ENCODE measurements at places on chromosomes 13 and 19.

- no peak for DNase-seq
These were observed 214.6 kb downstream of the RBM26 start for GRCh38 chr13:79191501-79191900.

DNA sequence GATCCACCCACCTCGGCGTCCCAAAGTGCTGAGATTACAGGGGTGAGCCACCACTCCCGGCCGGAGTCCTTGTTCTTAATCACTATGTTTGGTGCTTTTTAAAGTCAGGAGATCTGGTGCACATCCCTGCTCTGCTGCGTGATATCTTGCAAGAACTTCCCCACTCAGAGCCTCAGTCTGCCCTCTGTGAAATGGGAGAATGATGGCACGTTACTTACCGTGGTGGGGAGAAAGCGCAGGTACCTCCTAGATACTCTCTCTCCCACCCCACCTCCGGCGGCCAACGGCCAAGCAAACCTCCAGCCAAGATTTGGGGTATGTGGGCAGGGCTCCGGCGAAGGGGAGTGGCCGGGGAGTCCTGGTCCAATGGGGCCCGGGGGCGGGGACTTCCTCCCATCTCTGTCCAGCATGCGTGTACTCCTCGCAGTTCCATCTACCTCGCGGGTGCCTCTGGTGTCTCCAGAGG lies at the start of gene RYR1:
Gene RYR1, plus strand, starts transcription at position 424 of the 466 bp plus-strand sequence. CDS start 139 bp downstream, outside the sequence.
- no peak for DNase-seq

GRCh38 chr19:35240327-35240726 lies 8.5 kb upstream of the LSR start:
- DNase-seq = no peak

DNA sequence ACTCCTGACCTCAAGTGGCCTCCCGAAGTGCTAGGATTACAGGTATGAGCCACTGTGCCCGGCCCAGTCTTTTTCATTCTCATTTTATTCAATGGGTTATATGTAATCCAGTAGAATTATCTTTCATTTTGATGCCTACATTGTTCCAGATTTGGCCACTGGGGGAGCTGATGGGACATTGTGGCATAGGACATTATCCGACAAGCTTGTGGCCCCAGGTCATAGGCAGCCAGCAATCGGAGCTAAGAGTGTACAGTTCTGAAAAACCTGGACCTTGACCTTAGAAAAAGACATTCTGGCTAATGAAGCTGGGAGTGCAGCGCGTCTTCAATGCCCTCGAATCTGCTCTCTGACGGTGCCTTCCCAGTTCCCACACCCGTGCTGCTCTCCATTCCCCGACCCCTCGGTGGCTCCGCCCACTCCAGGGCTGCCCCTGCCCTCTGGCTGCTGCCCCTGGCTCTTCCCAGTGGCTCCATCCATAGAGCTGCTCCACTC lies 108.7 kb downstream of the TEX29 start:
- peak; percentile 75 for DNase-seq

- no peak for DNase-seq
These were observed 161.4 kb downstream of the MTUS2 start for GRCh38 chr13:28981530-28981929.

DNA sequence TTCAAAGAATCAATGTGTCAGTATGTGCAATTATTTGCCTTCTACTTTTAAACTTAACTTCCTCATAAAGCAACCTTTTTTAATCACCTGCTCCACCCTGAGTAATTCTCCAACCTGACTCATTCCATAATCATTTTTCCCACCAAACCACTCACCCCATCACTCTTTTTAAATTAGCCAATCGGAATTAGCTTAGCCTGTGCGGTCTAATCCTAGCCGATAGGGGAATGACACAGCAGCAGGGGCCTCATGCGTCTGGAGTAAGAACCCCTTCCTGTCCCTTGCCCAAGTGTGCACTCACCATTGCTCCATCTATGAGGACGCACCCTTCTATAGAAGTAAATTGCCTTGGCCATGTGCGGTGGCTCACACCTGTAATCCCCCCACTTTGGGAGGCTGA lies 27.4 kb upstream of the ZNF83 start:
- DNase-seq = no peak

- DNase-seq = no peak
These were observed 20.7 kb downstream of the ZNF844 start for GRCh38 chr19:12085074-12085818.

GRCh38 chr13:77876176-77876575 lies 42.5 kb downstream of the EDNRB start:
- DNase-seq = no peak

DNA sequence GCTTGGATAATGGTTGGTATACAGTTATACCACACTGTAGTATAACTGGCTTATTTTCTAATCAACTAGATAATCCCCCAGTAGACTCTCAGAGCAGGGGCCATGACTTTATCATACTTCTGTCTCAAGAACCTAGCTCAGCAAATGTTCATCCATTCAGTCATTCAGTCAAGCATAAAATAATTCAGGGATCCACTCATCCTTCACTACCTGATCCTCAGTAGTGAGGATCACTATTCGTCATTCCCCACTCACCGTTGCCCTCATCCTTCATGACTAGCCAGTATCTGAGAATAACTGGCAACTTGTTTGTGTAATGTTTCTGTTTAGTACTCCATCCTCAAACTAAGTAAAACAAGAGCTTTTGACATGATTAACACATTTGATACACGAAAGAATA lies 77.6 kb downstream of the TSC22D1 start:
- DNase-seq = no peak

DNA sequence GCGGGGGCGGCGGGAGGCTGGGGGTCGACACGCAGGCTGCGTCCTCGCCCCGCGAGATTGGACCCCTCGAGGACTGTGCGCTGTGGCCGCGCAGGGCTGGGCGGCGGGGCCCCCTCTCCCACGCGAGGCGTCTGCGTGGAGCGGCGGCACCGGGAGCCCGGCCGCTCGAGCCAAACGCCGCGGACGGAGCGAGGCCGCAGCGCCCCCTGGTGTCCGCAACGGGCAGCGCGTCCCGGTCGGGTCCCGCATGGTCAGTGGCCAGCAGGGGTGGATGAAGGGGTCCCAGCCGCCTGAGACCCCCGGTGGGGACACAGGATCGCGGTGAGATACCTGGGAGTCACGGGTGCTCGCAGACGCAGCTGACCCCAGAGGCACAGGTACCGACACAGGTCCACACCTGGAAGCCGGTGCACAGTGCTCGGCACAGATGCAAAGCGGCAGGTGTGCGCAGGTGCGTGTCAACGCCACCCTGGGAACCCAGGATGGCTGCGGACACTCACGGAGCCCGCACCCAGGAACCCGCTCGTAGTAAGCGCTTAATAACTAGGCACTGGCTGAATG lies 2.1 kb upstream of the CIRBP start:
- peak; percentile 50 for DNase-seq

DNA sequence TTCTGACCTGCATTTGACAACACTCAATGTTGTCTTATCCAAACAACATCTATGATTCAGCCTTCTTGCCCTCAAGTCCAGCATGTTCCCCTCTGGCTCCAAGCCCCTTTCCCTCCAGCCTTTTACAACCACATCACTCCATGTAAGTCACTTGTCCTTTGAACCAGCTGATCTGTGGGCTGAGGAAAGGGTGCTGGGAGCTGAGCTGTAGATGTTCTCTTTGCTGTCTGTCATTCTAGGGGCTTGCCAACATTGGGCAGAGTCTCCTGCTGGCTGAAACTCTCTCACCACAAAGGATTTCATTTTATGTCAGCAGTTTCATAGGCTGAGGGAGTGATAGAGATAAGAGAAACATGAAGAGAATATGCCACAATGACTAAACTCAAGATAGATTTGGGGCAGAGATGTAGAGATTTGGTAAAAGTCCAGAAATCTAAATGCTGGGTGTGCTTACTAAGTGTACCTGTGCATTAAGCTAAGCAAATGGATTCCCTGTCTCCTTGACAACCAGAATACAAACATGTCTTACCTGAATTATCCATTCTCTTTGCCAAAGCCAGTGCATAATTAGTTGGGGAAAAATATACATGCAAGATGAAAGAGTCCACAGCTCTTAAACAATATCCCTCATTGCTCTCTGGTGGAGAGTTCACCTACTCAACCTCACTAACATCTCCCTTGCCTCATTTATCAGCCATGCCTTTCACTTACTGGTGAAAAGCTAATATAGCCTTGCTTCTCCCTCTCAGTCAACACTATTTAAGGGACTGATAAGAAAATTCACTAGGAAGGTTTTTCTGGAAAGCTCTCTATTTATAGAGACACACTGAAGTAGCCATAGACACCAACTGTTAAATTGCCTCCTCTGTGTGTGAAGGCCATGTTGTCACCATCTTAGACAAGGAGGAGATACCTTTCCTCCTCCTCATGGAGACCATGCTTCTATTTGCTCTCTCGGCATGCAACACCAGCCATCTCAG lies 175.5 kb upstream of the SERP2 start:
- DNase-seq = no peak

DNA sequence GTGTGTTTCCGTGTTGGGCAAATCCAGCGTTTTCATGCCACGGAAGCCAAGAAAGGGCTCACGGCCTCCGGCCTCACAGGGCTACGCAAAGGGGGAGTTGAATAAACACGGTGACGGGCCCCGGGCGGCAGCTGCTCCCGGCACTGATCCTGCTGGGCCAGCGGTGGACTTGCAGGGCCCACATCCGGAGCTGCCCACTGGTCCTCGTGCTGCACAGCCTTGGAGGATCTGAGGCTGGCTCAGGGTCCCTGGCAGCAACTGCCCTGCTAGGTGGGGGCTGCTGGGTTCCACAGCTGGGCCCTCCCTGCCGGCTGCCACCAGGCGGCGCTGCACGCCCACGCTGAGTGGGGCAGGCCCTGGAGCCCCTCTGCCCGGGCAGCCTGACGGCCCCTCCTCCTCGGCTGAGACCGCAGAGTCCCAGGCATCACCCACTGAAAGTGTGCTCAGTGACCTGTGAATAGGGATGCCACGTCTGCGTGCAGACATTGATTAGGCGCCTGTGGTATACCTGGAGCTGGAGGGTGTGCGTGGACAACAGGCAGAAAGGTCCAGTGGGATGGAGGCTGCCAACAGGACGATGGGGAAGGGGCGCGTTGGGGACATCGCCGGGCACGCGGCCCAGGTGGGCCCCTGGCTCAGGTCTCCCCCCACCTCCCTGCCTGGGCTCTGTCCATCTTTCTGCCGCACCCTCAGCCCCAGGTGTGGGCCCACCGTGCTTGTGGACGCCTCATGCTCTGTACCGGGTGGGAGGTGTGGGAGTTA lies 5.3 kb upstream of the HCN2 start:
- DNase-seq = no peak

DNA sequence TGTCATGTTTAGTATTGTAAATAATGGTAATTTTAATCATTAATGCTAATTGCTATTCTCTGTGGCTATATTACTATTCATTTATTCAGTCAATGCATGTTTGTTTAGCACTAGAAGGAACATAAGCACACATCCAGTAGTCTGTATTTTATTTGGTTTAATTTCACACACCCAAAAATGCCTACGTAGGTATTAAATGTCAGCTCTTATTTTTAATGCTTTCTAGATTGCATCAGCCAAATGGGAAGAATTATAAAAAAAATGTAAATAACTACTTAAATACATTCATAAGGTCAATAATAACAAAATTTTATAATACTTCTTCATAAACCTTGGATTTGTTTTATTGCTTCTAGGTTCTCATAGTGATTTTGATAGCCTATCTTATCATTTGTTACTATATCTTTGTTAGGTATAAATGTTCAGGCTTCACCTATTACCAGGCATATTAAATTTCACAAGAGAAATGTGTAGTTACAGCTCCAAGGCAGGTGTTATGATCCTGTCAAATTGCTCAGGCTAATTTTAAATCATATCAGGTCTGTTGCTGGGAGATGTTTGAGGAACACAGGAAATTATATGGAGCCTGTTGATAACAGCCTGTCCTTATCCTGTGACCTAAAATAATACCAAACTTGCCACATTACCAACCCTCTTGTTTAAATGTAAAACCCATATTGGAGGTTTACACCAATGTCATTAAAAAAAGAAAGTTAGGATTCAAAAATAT lies 34.4 kb downstream of the ITGBL1 start:
- DNase-seq = no peak

GRCh38 chr19:28633319-28634018 lies 579.5 kb downstream of the UQCRFS1 start:
- DNase-seq = peak; percentile 24

- no peak for DNase-seq
These were observed 79.6 kb upstream of the DOCK9 start for GRCh38 chr13:99057310-99057975.

- DNase-seq = no peak
These were observed 1.8 kb downstream of the KLF16 start for GRCh38 chr19:1861599-1862031.

GRCh38 chr13:40375489-40376171 lies 290.8 kb downstream of the FOXO1 start:
- DNase-seq = no peak

DNA sequence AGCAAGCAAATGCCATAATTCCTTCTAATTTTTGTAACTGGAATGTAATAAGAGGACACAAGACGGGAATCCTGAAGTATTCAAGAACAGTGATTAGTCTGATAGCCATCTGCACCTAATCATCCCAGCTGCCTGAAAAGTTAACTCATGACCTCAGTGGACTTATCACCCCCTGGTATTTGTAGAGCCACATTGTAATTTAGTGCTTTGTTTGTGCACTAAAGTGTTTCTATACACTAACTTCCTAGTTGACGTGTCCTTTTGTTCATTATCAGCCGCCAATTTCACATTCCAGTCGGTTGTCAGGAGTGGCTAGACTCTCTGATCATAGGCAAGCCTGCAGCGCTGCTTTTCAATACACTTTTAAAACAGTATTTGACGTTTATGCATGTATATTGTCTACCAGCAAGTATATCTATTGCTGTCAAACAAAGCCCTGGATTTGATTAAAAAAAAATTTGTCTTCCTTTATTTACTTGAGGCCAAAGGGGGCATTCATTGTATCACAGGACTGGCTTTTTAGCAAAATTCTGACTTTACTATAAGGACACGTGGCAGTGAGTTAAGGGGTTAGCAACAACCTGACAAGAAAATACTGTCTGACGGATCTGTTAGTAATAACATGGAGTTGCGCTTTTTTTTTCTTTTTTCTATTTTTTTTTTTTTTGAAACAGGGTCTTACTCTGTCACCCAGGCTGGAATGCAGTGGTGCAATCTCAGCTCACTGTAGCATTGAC lies 10.4 kb upstream of the SOX21 start:
- no peak for DNase-seq

DNA sequence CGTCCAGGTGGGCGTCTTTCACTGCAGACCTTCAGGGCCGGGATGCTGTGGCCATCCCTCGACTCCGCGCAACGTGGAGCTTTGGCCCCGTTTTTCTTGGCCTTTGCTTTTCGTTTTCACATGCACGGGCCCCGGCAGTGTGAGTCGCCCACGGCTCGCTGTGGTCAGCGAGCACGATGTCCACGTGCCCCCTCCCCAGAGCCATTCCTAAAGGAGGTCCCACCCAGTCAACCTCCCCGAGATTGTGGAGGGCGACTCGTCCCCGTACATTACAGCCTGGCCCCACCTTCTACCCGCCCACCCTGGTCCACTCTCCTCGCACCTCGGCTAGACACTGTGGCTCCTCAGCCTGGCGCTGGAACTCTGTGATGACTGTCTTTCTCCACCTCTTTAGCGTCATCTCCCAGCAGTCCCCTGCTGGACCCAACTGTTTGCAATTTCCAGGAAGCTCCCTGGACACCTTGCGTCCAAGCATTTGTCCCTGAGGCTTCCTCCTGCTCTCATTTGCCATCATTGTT lies 405 bp downstream of the ZNF446 start:
- no peak for DNase-seq

- DNase-seq = no peak
These were observed 237.4 kb downstream of the PCDH9 start for GRCh38 chr13:66992719-66993118.
